Daoy (cell line): ENCODE measurements at places on chromosomes 1 and 21. TPM values are rescaled to one million over a fixed set of nuclear protein-coding genes. Genes with fewer than 3 reads are reported as not detected.

SNIP1 gene
- total RNA-seq: 24.2 and 28.2 TPM in 2 replicates

DNA sequence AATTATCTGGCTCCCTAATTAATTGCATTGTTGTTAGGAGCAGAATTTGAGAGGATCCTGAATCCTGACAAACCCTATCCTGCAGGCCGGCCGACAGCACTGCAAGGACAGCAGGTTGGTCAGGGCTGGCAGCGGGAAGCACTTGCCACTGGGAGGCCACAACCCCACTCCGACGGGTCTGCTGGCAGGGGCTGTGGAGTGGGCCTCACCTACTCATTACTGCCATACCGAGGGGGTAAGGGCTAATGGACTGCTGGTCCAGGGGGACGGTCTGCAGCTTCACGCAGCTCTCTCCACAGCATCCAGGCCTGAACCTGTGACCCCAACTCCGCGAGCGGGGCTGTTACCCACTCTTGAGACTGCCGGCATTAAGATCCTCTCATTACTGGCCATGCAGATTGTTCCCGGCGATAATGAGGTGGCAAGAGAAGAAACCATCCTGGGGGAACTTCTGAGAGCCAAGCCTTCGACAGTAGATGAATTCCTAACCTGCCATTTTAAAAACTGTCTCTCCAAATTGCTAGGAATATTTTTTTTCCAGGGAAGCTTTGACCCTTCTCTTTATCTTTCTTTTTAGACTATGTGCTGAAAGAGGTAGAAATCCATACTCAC, 501.3 kb downstream of the OMA1 start:
- DNase-seq: no peak

- no peak for DNase-seq
Measured at GRCh38 chr1:108591466-108591865, 31.6 kb downstream of the EEIG2 start.

SYCP1 gene
- total RNA-seq: not detected in 2 replicates

DNA sequence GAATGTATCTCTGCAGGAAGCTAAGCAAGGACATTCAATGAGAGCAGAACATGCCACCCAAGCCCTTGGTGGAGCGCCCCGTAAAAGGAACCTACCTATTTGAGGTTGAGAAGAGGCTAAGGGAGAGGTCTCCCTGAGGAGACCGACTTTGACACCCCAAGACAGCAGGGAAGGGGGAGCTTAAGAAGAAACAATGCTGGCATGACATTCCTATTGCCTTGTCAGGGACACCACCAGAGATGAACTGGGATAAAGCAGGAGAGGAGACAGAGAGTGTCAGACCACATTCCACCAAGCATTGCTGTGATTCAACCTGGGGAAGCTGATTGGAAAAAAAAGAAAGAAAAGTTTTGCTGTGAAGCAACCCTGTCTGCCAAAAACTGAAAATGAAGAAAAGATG, 13.3 kb upstream of the S100A2 start:
- no peak for DNase-seq

DNA sequence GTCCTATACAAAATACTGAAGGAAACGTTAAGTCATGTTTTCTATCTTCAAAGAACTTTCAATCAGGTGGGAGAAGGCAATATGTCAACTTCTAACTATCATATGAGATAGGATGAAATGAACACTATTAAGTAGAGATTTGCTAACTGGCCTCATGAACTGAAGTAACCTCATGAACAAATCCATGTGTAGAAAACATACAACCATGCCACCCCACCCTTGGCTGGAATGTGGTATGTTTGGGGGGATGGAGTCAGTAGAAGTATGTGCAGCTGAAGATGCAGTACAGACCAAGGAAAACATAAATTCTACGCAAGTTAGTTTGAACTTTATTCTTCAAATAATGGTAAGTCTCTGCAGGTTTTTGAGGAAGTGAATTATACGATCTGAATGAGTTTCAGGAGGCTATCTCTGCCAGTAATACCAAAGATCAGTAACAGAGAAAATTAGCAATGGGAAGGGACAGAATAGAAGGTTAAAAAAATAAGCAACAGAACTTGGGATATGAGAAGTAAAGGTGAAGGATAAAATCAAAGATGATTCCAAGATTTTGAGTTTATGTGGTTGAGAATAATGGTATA, 4.5 kb downstream of the TRMT1L start:
- DNase-seq: no peak

GRCh38 chr1:6776895-6777294, 8.4 kb upstream of the CAMTA1 start:
- no peak for DNase-seq
